Cortex of kidney (tissue), 1 donor: ENCODE measurements at places on chromosomes 4 and X.

DNA sequence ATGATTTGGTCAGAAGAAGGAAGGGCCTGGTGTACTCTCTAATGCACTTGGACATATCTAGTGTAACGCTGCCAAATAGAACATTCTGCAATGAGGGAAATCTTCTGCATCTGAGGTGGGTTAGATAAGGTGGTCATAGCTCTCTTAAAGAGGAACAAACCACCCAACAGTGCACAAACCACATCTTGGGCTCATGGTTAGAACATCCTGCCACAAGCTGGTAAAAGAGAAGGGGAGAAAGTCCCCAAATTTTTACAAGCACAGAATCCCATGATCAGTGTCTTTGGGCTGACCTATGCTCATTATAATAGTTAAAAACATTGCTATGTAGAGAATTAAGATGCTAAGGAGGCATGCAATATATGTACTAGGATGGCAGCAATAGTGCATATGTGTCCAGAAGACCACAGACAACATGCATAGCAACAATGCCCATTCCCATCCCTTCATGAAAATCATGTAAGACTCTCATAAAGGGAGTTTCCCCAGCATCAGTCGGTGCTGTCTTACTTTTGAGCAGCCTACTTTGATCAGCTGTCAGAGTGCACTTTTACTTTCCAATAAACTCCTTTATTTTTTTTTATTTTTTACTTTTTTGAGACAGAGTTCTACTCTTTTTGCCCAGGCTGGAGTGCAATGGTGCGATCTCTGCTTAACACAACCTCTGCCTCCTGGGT, 99.7 kb upstream of the SLC7A11 start:
- DNase-seq, result no peak

- no peak for DNase-seq
Measured at GRCh38 chr4:175234162-175234561, 316.0 kb downstream of the ADAM29 start.

- no peak for DNase-seq
Measured at GRCh38 chr4:13893211-13893610, 265.7 kb upstream of the BOD1L1 start.

- DNase-seq, result no peak
Measured at GRCh38 chr4:140304346-140304745, 69.1 kb upstream of the SCOC start.

GRCh38 chr4:122731676-122732075, 828 bp upstream of the BBS12 start:
- no peak for DNase-seq

DNA sequence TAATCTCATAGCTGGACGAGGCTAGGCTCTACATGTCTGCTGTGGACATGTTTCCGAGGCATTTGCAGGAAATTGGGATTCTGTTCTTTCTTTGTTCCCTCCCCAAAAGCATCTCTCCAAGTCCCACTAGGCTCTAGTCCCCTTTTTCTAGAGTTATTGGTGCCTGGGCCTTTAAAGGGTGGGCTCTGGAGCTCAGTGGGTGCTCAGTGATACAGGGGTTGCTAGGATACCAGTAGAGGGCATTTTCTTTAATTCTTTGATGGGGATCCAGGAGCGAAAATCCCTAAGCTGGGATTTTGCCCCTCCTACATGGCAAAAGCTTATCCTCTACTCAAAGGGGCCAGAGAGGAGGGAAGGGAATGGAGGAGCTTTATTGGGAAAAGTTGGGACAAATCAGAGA, 34.2 kb downstream of the ARHGEF9 start:
- no peak for DNase-seq
